ENCODE measurements at places on chromosomes 7 and 10.

DNA sequence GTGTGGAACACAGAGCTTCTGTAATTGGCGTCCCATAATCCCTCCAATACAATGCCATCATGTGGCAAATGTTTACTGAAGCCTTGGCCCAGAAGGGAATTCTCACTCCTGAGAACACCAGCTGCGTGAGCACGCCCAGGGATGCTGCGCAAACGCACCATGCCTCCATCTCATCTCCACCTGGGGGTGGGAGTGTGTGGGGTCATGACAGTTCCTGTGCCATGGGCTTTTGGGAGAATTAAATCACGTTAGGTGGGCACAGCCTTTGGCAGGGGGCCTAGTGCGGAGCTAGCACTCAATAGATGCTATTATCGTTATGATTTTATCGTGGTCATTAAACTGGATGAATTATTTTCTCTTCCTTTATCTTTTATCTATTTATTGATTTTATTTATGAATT, 15.8 kb downstream of the WDFY4 start:
- DNase-seq = no peak

DNA sequence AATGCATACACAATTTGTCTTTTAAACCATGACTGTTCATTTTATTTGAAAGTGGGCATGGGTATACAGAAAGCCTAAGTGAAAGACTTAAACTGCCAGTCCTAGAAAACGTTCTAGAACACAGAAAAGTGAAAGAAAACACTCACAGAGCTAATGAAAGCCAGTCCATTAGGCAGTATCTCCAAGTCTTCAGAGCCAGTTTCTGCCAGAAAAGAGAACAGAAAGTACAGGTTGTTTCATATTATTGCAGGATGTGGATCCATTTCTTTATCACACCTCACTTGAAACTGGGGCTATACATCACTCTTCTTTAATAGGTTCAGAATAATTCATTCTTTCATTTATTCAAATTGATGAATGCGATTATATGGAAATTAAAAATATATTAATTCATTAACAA, 7.7 kb downstream of the PON1 start:
- DNase-seq = no peak

DNA sequence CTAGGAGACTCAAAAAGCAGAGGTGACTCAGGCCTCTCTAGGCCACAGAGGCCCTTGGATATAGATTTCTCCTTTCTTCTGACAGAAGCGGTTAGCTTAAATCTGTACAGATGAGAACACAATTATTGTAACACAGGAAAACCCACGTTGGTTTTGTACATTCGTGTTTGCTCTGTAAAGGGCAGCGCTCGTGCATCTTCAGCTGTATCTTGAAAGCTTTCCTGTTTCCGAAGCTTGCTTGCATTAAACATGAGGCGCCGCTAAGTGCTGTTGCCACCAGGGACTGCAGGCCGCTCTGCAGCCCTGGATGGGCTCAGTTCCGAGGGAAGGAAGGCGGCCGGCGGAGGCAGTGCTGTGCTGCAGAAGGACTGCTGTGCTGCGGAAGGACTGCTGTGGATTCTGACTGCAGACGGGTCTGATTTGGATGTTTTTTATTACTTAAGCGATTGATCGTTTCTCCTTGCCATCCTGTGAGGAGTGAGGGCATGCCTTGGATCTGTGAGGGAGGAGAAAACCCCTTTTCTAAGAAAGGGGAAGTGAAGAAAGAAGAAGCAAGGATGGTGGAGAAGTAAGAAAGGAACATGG, 53.3 kb downstream of the FHIP2A start:
- no peak for DNase-seq

DNA sequence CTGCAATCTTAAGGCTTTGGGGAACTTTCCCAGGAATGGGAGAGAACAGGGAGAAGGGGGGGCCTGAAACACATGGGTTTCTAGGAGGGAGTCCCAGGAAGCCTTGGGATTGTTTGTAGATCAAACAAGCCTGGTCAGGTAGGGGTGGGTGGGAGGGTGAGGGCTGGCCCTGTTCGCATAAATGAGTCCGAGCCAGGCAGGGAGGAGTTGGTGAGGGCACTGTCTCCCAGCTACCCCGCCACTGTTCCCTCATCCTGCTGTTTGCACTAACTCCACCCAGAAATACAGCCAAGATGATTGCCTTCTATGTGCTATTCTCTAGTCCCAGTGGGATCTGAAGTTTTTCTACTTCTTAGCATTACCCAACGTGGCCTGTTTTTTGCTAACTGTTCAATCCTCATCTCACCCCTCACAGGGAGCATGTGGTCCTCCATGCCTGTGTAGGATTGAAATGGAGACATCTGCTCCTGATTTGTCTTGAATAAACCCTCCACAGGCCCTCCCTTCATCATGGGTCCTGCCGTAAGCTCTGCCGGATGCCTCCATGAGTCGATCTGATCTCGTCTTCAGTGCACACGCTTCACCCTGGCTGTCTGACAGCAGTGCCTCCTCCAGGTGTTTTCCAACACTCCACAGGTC, 257.0 kb downstream of the COBL start:
- DNase-seq = no peak

Data from CD4-positive, alpha-beta T cell treated with Interleukin-15 for 4 hours (primary cell).